ENCODE measurements at places on chromosomes 6 and 20.

DNA sequence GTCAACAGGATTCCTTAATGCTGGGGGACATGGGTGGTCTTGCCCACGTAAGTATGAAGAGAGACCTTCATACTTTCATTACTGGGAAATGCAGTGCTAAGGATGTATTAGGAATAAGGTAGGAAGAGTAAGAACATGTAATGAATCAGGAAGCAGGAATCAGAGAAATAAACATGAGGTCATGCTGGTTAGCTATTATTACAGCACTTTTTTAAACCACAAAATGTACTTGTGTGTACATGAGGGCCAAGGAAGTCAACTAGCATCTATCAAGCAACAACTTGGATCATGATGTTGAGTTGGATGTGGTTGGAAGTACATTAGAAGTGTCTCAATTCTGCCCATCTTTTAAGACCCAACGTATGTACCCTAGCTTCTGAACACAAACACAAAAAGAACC, 63.5 kb upstream of the E2F3 start:
- no peak for DNase-seq

DNA sequence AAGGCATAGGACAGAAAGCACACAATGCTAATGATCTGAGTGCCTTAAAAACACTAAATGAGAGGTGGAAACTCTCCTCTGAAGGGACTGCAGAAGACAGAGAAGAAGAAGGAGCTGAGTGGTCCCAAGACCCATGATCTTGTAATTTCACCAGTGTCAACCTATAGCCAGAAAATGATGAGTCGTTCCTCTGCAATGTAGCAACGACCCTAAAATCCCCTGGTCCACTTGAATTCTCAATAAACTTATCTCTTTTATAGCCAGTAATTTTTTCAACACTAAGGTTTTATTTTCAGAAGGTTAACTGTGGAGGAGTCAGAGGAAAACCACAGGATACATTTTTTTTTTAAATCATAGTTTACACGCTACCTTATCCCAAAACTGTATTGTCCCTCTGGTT, 490.6 kb upstream of the MARCKS start:
- DNase-seq, result no peak

- no peak for DNase-seq
These were observed 46.8 kb downstream of the PCNA start for GRCh38 chr20:5072756-5073659.

GRCh38 chr20:24989162-24989561, 3.4 kb downstream of the APMAP start:
- DNase-seq, result no peak
